GM12878 (cell line): ENCODE measurements at places on chromosomes 1 and 21. TPM values are rescaled to one million over a fixed set of nuclear protein-coding genes. Genes with fewer than 3 reads are reported as not detected.

GBP2 gene
- 1.4 and 1.6 TPM in 2 replicates for polyA plus RNA-seq

- no peak for DNase-seq
- H3K36me3 ChIP-seq: no peaks in the 10 kb centered on the region
- H3K4me3 ChIP-seq: no peak overlapping the region
- no peaks in the 10 kb centered on the region for H3K27me3 ChIP-seq
- H3K4me1 ChIP-seq: no peaks in the 10 kb centered on the region
- H3K27ac ChIP-seq: no peak overlapping the region
These were observed 69.5 kb downstream of the GRIK3 start for GRCh38 chr1:36964830-36965229.

DNA sequence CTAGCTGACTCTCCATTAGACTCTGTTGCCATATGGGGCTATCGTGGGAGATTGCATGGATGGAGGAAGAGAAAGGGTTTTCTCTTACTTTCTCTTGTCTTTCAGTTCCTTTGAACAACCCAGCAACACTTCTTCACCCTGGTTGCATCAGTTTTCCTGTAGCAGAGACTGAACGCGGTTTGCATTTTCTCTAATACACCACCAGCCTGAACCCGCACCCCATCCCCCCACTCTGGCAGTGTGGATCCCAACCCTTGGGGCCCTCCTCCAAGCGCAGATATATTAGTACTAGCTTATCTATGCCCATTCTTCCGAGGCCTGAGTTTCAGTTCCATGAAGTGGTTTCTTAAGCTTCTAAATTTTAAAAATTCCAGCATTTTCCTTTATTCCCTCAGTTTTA, 12.6 kb downstream of the DR1 start:
- DNase-seq: no peak
- H3K4me3 ChIP-seq: no peak overlapping the region
- H3K27me3 ChIP-seq: no peaks in the 10 kb centered on the region
- H3K36me3 ChIP-seq: peaks cover under 1% of the 10 kb centered on the region
- H3K4me1 ChIP-seq: no peaks in the 10 kb centered on the region; the same call in none of the 2 replicates
- H3K27ac ChIP-seq: no peak overlapping the region

DNA sequence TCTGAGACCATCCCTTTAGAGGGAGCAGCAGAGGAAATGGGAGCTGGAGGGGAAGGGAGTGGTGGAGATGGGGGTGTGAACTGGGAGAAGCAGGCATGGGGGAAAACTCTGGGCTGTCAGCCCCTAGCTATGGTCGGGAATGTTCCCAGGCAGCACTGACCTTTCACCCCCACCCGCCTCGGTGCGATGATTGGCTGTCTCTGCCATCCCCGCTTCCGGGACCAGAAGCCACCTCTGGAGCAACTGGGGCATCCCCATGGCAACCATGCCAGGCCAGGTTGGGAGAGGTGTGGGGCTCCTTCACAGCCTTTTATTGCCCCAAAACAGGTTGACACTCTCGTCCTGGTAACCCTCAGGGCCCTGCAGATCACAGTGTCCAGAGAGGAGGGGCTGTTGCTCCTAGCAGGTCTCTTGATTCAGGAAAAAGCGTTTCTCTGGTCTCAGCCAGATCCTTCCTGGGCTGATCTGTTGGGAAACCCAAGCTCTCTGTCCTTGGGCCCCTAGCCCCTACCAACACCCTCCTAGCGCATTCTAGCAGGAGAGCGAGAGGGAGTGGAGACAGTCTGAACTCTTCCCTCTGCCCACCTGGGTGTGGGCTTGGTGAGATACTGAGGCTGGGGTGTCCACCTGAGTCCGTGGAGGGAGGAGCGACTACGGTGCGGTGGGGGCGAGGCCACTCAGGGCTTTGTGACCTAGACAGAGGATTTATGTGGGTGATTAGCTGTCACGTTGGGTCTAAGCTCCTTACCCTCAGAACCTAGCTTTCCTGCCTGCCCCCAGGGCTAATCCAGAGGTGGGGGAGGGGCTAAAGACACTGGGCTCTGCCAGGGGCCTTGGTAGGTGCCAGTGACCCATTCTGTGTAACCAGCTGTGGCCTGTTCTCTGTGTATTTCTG, 12.2 kb upstream of the SLC6A9 start:
- no peak overlapping the region for H3K4me3 ChIP-seq
- no peaks in the 10 kb centered on the region for H3K36me3 ChIP-seq
- peaks cover 9% of the 10 kb centered on the region; the same call in 1 of the 2 replicates for H3K4me1 ChIP-seq

DNA sequence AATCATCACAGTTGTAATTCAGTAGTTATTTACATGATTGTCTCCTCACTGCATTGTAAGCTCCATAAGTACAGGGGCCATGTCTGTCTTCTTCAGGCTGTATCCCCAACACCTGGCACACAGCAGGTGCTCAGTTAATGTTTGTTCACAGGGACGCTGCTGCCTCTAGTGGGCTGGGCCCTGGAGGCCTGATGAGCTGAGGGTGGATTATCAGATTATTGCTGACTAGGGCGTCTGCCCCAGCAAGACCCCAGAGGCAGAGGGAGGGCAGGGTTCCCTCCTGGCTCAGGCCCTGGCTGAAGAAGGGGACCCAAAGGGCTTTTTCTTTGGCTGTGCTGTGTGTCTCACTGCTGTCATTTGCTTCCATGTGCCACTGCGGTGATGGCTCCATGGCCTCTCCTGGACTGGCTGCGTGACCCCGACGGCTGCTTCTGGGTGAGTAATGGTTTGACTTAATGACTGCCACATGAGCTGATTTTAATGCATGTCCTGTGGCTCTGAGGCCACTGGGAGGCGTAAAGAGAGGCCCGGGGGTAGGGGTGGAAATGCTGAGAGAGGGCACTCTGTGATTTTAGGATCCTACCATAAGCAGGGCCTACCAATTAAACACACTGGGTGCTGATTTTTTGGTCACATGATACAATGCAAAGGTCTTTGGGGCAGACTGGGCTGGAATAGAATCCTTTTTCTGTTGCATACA, 20.8 kb upstream of the EPB41 start:
- H3K4me1 ChIP-seq: no peaks in the 10 kb centered on the region
- H3K27me3 ChIP-seq: no peaks in the 10 kb centered on the region
- DNase-seq: no peak
- H3K36me3 ChIP-seq: no peaks in the 10 kb centered on the region
- H3K4me3 ChIP-seq: no peak overlapping the region

MIS18A gene
- polyA plus RNA-seq: 45.5 and 45.8 TPM in 2 replicates

FHAD1 gene
- polyA plus RNA-seq: 0.20 TPM in 1 of 2 replicates, not detected in the other

THAP3 gene
- polyA plus RNA-seq: 16.4 and 16.8 TPM in 2 replicates

- no peaks in the 10 kb centered on the region for H3K27me3 ChIP-seq
- H3K4me3 ChIP-seq: no peak overlapping the region
- no peaks in the 10 kb centered on the region for H3K36me3 ChIP-seq
- no peak for DNase-seq
- no peak overlapping the region for H3K27ac ChIP-seq
These were observed 176.7 kb downstream of the OLFM3 start for GRCh38 chr1:101820071-101820470.

EPHA2 gene
- 0.19 and 0.70 TPM in 2 replicates for polyA plus RNA-seq

DNA sequence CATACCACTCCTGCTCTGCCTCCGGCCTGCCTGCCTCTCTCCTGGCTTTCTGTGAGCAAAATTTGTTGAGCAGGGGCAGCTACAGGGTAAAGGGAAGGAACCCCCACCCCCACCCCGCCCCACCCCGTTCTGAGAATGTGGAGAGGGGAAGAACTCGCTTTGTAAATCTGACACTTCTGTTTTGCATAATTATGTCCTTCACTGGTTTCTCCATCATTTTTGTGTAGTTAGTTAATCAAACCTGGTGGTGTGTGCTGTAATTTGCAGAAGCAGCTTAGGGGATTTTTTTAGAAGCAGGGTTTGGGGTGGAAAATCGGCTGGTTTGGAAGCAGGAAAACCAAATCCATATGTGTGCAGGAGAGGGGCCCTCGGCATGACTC, 58.1 kb upstream of the TMEM51 start:
- H3K4me1 ChIP-seq: no peaks in the 10 kb centered on the region
- H3K27me3 ChIP-seq: no peaks in the 10 kb centered on the region
- no peak overlapping the region for H3K4me3 ChIP-seq
- DNase-seq: no peak
- no peak overlapping the region for H3K27ac ChIP-seq

LRRC3 gene
- 0.09 and 0.22 TPM in 2 replicates for polyA plus RNA-seq

- no peaks in the 10 kb centered on the region; the same call in 1 of the 2 replicates for H3K27me3 ChIP-seq
- no peak for DNase-seq
- H3K4me3 ChIP-seq: no peak overlapping the region
- H3K36me3 ChIP-seq: no peaks in the 10 kb centered on the region
- no peak overlapping the region for H3K27ac ChIP-seq
- no peaks in the 10 kb centered on the region for H3K4me1 ChIP-seq
These were observed 297.2 kb downstream of the TGFB2 start for GRCh38 chr1:218642033-218642948.
